ENCODE measurements at places on chromosomes 12 and 14.
A peak's percentile ranks its signal among the peaks of the same experiment; 100 is the strongest.

GRCh38 chr14:47917344-47917954, 242.0 kb upstream of the MDGA2 start:
- no peak for DNase-seq

GRCh38 chr12:94725375-94726168, 75.2 kb upstream of the TMCC3 start:
- no peak for DNase-seq

DNA sequence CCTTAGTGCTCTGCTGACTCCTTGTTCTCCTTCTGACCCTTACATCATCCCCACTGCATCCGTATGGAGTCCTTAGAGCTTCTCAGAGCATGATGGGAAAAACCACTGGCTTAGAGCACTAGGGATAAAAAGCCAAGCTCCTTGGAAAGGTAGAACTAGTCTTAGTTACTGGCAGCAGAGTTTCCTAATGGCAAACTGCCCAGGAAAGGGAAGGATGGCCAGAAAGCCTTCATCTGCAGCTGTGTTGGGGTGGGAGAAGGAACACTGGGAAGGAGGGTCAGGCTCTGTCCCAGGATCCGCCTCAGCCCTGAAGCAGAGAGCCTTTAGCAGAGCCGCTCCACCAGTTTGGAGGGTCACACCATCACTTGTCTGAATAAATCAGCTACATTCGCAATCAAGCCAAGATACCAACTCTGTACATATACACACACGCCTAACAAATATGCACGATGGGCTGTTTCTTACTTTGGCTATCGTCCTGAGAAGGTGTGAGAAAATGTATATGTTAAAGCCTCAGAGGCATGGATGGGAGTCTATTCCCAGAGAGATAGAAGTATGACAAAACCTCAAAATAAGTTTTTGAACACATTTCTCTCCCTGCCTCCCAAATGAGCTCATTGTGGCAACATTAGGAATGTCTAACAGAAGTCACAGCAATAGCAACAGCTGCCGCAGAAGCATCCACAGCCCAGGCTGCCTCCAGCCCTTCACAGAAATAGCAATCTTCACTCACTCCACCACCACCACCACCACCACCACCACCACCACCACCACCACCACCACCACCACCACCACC, 18.6 kb upstream of the GALNT8 start:
- DNase-seq: no peak

- no peak for DNase-seq
These were observed 154.2 kb upstream of the PARP11 start for GRCh38 chr12:4027412-4027811.

DNA sequence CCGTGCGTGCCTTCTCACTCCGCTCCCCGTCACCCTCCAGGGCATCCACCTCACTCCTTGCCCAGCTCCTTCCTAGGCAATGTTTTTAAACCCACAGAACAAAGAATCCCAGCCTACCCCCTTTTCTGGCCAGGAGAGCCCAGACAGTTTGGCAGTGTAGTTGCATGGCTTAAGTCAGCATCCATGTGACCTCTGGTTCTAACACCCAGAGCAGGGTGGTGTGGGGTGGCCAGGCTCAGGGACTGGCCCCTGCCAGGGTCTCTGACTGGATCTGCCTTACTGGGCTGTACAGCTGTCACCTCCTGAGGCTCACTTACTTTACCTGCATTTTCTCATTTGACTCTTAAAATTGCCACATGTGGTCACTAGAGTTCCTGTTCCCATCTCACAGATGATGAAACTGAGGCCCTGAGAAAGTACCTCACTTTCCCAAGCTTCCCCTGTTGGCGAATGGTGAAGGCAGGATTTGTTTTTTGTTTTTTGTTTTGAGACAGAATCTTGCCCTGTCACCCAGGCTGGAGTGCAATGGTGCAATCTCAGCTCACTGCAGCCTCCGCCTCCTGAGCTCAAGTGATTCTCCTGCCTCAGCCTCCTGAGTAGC, 18.3 kb downstream of the SDS start:
- DNase-seq: no peak

- DNase-seq: no peak
These were observed 587.1 kb upstream of the ATXN7L3B start for GRCh38 chr12:73950507-73950906.

DNA sequence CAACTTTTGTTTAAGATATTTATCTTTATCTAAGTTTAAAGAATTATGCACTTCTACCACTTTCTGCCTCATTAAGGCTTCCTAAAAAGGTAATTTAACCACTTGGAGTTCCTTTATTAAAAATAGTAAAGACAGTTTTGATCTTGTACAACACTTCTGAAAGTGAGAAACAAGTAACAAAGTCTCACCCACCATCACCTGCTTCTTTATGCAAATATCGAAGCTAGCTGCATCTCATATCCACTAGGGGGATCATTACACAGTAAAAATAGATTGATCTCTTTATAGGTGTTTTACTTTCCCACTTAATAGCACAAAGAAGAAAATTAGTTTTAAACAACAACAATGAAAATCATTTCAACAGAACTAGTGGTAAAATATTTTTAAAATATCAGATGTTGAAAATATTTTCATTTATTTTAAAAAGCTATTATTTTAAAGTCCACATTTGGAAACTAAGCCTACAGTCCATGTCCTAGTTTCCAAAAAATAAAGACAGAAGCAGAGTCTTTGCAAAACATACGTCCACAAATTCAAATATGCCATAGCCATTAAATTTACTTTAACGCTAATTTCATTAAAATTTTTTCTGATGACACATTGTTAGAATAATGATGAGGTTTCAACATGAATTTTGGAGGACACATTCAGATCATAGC, 160.0 kb upstream of the SOX5 start:
- DNase-seq: no peak

- DNase-seq: no peak
These were observed 8.4 kb downstream of the HOXC8 start for GRCh38 chr12:54017027-54017788.

GRCh38 chr12:91565246-91565645, 382.6 kb upstream of the DCN start:
- no peak for DNase-seq

DNA sequence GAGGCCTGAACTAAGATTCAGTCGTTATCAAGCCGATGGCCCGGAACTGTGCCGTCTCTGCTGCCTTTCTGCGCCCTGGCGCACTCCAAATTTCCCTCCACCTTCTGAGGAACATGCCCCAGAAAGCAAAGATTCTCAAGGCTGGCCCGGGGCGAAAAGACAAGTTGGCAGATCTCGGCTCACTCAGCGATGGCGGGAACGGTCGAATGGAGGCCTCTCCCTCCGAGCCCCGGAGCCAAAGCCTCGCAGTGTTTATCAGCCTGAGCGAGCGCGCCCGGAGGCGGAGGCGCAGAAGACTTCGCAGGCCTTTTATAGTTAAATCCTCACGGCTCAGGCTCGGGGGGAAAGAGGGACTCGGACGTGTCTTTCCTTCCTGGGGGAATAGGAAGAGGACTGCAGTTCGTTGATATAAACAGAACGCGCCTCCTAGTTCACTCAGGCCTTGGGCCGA, 5.6 kb downstream of the TBX5 start:
- DNase-seq: no peak

GRCh38 chr14:57574617-57575288, 81.1 kb upstream of the CCDC198 start:
- no peak for DNase-seq

GRCh38 chr12:122023339-122024131, 1.9 kb downstream of the BCL7A start:
- DNase-seq: peak; percentile 54

GRCh38 chr14:56891226-56891625, 80.9 kb upstream of the OTX2 start:
- no peak for DNase-seq

DNA sequence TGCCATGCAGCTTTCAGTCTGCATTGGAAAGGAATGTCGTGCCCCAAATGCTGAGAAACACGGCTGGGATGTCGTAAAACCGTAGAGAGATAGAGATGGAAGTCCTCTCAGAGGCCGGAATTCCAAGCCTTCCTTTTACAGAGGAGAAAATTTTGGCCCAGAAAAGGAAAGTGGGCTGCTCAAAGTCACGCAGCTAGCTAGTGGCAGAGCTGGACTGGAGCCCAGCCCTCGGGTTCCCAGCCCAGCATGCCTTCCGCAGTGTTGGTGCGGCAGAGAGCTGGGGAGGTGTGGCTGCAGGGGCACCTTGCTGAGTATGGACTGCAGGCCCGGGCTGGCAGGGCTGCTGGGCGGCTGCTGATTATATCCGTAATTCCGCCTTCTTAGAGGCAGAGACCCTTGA, 50.3 kb downstream of the KCNA1 start:
- DNase-seq: no peak

DNA sequence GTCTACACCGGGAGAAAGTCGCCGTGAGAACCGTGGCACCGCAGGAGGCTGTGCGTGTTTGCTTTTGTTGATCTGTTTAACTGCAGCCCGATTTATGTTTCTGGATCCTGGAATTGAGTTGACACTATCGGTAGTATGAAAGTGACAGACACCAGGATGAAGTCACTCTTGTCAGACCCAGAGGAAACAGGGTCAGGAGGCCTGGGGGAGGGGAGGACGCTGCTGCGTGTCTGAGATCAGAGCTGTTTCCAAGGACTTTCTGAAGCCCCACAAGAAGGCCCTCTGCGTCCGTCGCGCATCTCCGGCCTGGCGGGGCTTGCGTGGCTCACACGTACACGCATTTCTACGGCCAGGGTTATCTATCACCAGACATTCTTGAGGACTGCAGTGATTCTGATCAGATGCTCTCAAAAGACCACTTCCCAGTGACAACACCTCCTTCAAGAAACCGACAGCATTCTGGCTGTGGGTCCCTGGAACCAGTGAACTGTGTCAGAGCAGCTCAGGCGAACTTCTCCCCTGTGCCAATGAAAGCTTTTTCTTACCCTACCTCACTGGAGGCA, 263.4 kb downstream of the ADGRD1 start:
- no peak for DNase-seq

DNA sequence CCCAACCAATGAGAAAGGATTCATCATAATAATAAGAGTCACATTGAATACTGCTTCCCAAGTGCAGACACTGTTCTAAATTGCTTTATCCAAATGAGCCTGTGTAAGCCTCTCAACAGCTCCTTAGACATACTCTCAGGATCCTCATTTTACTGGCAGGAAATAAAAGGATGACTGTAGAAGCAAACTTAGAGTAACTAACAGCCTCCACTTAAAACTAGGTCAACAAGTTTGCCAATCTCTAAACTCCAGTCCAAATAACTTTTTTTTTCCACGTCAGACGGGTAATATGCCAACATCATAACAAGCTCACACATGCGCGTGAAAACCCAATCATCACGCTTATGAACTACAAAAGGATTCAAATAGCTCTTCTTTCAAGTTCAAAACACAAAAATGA, 15.3 kb upstream of the DPF3 start:
- no peak for DNase-seq

DNA sequence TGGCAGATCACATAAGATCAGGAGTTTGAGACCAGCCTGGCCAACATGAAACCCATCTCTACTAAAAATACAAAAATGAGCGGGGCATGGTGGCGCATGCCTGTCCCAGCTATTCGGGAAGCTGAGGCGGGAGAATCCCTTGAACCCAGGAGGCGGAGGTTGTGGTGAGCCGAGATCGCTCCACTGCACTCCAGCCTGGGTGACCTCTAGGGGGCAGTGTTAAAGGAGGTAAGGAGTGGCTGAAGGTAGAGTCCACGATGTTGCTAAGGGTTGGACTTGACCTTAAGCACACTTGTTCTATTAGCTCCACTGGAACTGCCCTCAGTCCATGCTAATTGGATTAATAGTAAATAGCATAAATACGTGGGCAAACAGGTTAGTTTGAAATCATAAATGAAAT, 62.4 kb upstream of the PSMC1 start:
- DNase-seq: no peak

- DNase-seq: no peak
These were observed 6.9 kb downstream of the C12orf75 start for GRCh38 chr12:105337391-105337790.

DNA sequence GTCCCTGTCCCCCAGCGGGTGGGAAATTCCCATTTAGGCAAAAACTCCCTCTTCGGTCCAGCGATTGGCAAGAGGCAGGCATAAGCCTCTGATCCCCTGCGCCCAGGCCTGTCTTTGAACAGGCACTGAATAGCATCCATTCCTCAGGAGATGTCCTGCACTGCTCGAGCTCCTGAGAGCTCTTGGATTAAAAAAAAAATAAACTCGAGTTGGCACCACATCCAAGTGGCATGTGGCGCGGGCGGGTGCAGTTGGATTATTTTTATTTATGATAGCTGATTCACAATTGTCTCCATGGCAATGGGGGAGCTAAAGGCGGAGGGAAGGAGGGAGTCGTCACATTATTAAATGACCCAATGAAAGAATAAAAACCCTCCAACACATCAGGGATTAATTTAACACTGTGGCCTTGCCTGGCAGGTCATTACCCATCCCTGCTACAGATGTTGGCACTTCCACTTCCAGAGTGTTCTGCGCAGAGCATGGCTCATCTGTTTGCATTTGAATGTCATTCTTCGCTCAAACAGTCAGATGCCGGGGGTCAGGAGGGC, 207.2 kb downstream of the AACS start:
- no peak for DNase-seq

- DNase-seq: no peak
These were observed 8.0 kb upstream of the TXNRD1 start for GRCh38 chr12:104207416-104208205.

DNA sequence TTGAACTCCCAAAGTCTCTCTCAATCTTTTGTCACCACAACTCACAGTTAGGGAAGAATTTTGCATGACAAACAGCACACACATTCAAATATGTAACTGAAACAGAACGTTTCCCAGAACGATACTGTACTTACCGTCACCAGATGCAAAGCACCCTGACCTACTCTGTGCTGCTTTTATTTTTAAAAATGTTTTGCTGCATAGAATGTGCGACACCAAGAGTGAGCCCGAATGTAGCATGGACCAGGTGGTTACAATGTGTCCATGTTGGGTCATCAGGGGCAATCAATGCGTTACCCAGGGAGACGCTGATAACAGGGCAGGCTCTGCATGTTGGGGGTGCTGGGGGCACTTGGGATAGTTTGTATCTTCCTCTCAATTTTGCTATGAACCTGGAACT, 14.6 kb upstream of the EIF5 start:
- no peak for DNase-seq

DNA sequence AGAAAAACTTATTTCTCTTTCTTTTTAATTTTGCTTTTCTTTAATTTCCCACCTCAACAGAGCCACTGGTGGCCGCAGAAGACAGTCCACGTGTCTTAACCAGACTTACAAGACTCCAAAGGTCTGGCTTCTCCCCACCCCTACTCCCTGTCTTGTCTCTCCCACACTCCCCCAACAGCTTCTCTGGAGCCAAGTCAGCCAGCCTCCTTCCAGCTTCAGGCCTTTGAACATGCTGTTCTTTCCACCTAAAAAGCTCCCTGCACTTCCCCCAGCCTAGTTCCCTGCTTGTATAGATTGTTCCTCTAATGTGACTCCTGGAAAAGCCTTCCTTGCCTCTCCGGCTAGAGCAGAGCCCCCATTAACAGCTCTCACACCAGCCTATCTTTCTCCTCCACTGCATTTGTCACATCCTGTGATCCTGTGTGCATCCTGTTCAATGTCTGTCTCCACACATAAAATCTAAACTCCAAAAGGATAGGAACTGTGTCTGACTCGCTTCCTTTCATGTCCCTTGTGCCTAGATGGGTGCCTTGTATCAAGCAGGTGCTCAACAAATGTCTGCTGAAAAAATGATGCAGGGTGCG, 7.8 kb upstream of the DYNLL1 start:
- no peak for DNase-seq
